Foreskin keratinocyte (primary cell): ENCODE measurements at places on chromosomes 5 and 9. TPM values are rescaled to one million over a fixed set of nuclear protein-coding genes. Genes with fewer than 3 reads are reported as not detected.

DNA sequence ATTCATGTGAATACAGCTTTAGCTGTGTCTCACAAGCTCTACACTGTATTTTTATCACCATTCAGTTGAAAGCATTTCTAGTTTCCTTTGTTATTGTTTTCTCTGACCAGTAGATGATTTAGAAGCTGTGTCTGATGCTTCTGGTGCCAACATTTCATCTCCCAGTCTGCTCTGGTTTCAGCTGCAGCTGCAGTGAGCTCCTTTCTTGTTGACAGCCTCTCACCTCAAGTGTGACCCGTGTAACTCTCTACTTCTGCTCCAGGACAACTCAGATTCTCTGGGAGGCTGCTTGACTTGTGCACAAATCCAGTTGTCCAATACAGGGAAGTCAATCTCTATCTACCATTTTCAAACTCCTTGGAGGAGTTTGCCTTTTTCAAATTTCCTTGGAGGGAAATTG is 504.8 kb downstream of the DIRAS2 start:
- no peak for DNase-seq

- no peak for DNase-seq
Measured at GRCh38 chr9:9536523-9536922, 1076.3 kb downstream of the PTPRD start.

DNA sequence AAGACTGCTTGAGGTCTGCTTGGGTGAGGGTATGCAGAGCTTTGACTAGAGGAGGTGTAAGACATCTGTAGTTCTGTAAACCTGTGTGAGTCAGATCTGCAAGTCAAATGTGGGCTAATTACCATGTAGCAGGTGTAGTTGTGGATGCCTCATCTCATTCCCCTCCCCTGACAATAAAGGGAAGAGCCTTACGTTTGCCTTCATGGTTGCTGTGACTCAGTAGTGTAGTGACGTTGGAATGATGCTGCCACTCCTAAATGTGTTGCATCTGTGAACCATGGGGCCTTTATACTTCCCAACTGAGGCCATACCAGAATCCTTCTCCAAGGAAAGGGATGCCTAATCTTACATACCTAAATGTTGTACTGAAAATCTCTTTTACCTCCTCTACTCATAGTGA is 26.0 kb downstream of the PRDM6 start:
- no peak for DNase-seq

Gene PHF24
- total RNA-seq, result 0.11 and 0.54 TPM in 2 replicates

Gene GPR151
- total RNA-seq, result not detected in 2 replicates

GRCh38 chr5:174323878-174324281 is 278.4 kb downstream of the NSG2 start:
- DNase-seq, result no peak

Gene CFAP90
- not detected in 2 replicates for total RNA-seq

- DNase-seq, result no peak
Measured at GRCh38 chr9:69762527-69762926, 2.7 kb upstream of the PTAR1 start.

Gene SLC1A3
- 18.2 and 22.5 TPM in 2 replicates for total RNA-seq

DNA sequence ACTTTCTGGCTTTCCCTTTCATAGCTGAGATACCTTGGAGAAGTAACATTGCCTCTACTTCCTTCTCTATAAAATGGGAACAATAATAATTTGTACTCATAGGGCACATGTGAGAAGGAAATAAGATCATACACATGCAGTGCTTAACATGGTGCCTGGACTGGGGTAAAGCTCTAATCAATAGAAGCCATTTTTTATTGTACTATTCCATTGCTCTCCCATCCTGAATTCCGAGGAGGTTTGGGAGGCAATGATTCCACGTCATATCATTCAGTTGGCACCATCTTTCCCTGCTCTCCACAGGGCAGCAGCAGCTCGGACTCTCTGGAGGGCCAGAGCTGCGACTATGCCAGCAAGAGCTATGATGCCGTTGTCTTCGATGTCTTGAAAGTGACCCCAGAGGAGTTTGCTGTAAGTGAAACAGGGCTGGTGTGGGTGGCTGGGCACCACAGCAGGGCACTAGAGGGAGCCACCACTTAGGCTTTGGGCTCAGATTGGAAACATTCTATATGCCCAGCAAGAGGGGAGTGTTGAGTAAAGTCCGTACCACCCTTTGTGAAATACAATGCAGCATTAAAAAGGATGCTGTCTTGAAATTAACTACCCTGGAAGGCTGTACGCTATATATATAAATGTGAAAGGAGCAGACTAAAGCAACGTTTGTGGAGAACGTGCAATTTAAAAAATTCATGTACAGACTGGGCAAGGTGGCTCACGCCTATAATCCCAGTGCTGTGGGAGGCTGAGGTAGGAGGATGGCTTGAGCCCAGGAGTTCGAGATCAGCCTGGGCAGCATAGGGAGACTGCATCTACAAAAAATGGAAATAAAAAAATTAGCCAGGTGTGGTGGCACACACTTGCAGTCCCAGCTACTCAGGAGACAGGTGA is 51.2 kb downstream of the RALGPS1 start:
- no peak for DNase-seq

Gene PCDHB10
- not detected in 2 replicates for total RNA-seq

Gene REEP2
- total RNA-seq, result 3.0 TPM in 2 replicates

Gene C9orf153
- total RNA-seq, result 0.28 TPM in 1 of 2 replicates, not detected in the other

GRCh38 chr5:171469326-171469725 is 49.9 kb downstream of the FGF18 start:
- DNase-seq, result no peak

DNA sequence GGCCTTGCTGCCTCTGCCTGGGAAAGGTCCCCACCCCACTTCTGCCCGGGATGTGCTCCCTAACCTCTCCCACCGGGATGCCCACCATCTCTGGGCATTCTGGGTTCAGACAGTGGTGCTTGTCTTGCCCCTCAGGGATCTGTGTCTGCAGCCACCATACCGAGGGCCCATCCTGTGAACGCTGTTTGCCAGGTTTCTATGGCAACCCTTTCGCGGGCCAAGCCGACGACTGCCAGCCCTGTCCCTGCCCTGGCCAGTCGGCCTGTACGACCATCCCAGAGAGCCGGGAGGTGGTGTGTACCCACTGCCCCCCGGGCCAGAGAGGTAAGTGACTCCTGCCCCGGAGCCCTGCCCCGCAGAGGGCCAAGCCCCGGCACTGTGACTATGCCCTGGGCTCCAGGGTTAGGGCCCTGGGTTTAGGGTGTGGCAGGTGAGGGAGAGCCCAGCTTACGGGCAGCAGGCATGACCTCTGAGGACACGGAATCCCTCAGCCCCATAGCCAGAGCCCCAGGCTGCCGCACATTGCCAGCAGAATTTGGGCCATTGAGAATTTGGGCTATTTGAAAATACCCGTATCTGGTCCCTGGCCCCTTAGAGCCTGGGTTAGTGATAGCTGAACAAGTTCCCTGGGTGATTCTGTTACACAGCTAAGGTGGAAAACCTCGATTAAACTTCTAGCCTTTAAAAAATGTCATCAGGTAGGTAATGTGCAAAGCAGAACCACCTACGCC is 35.3 kb upstream of the AIF1L start:
- DNase-seq, result no peak

Gene DND1
- total RNA-seq, result 0.35 and 0.44 TPM in 2 replicates

DNA sequence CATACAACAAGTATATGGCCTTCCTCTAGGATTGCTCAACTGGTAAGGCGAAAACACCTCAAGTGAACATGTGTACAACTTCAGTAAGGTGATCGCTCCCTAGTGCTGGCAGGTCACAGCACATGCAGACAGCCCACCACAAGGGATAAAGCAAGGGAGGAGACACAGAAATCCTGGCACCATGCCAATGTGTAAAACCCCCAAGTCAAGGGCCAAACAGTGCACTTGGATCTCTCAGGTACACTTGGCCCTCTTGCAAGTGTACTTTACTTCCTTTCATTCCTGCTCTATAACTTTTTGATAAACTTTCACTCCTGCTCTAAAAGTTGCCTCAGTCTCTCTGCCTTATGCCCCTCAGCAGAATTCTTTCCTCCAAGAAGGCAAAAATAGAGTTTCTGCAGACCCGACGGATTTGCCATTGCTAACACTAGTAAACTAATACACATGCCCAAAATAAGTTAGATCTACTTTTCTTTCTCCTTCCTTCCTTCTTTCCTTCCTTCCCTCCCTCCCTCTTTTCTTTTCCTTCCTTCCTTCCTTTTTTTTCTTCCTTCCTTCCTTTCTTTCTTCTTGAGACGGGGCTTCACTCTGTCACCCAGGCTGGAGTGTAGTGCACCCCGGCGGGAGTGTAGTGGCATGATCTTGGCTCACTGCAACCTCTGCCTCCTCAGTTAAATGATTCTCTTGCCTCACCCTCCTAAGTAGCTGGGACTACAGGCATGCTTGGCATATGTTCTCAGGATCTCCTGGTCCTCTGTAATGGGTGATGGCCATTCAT is 6.8 kb upstream of the LNPEP start:
- DNase-seq, result no peak

DNA sequence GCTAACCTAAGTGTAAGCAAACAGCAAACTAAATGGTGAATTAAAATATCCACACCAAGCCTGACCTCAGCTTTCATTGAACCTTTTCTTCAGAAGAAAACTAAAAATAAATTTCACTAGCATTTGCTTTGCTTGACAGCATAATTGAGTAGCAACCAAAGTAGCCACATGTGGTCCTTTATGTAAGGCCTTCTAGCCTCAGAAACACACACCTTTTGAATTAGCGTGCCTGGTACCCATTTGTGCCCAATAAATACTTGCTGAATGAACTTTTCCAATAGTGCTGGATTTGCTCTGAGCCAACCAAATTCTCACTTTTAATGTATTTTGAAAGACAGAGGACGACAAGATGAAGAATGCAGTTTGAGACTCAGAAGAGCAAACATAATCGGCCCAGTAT is 2.1 kb upstream of the NIPBL start:
- DNase-seq, result no peak

DNA sequence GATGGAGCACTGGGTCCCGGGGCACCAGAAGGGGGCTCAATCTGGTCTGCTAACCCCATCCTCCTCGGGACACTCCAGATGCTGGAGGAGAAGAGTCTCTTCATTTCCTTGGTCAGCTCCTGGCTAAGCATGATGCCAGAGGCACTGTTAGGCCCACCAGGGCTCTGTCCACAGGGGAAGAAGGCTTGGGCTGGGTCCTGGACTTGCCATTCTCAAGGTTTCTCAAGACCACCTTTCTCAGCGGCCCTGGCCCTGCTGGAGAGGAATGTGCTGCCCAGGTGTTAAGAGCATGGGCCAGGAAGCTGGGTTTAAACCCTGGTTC is 7.9 kb downstream of the SH2D3C start:
- no peak for DNase-seq

DNA sequence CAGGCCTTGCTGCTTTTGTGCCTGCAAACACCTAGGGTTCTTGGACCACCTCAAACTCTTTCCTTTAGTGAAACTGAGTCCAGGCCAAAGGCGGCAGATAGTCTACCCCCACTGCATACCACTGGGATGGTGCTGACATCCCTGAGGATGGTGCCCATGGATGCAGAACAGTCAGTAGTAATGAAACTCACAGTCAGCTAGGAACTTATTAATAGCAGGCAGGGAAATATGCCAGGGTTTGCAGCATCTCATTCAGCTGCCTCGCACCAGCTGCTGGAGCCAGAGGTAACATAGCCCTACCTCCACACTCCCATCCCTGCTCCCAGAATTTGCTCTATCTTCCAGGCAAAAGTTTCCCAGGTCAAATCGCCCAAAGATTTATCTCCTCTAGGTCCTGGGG is 189.1 kb downstream of the SREK1 start:
- no peak for DNase-seq

GRCh38 chr9:71729816-71730526 is 38.3 kb downstream of the CEMIP2 start:
- DNase-seq, result peak; percentile 87

Gene PRLR
- 0.07 TPM in 1 of 2 replicates, not detected in the other for total RNA-seq

- DNase-seq, result no peak
Measured at GRCh38 chr9:99366621-99367020, 144.5 kb downstream of the SEC61B start.

DNA sequence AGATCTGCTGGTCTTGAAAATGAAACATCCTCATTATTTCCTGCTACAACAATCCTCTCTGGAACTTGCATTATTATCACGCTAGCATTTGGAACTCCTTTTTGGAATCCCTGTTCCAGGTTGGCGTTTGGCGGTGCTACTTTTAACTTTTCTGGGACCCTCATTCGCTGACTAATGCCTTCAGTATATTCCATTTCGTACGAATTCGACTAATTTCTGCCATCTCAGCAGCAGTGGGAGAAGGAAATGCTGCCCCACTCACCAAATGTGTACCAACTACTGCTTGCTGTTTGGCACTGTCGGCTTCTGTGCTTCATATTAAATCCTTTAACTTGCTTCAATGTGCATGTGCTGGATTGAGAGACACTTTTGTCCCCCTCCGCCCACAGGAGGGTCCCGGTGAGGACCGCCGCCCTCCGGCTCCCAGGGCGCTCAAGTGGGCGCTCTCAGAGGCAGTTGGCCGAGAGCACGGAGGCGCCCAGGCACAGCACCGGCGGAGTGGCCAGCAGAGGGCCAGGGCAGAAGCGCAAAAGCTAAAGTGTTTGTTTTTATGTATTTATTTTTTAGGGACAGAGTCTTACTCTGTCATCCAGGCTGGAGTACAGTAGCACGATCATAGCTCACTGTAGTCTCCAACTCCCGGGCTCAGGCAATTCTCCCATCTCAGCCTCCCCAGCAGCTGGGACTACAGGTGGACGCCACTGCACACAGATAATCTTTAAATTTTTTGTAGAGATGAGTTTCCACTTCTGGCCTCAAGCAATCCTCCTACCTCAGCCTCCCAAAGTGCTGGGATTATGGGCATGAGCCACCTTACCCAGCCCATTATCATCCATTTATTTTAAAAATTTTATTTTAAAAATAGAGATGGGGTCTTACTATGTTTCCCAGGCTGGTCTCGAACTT is 11.9 kb downstream of the PDE6A start:
- DNase-seq, result no peak

- no peak for DNase-seq
Measured at GRCh38 chr9:102482776-102483175, 512.4 kb upstream of the CYLC2 start.

Gene RNF183
- total RNA-seq, result not detected in 2 replicates

Gene PDCD1LG2
- total RNA-seq, result 21.9 and 22.9 TPM in 2 replicates

- DNase-seq, result no peak
Measured at GRCh38 chr9:16241231-16241630, 629.2 kb downstream of the BNC2 start.

Gene CACNA1B
- 0.03 and 0.04 TPM in 2 replicates for total RNA-seq

DNA sequence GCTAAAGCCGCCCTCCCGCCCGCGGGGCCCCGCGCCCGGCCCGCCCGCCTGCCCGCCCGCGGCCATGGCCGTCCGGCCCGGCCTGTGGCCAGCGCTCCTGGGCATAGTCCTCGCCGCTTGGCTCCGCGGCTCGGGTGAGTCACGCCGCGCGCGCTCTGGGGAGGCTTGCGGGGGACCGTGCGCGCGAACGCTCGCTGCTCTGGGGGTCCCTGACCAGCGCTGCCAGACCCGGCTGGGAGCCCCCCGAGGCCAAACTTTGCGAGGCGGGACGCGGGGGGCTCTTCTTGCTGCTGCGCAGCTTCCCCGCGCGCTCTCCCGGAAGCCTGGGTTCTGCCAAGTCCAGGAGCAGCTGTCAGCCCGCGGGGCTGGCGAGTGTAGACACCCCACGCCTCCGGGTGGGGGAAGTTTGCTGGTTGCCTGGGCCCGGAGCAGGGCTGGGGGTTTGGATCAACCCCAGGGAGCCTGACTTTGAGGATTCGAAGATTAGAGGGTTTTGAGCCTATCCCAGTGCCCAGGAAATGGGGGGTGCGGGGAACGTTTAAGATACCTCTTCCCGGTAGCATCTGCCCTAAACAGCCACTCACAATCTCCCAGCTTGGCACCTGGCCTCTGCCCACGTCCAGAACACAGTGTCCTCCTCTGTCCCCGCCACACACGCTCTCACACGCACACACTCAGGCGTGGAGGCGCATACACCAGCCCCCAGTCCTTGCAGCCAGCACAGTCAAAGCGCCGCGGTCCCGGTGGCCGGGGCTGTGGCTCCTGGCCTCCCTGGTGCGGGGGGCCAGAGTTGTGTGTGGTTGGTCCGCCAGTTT is 535 bp downstream of the UNC5A start:
- DNase-seq, result no peak

Gene LHFPL2
- total RNA-seq, result 18.9 and 22.5 TPM in 2 replicates
